ENCODE measurements at places on chromosomes 5 and 9. TPM values are rescaled to one million over a fixed set of nuclear protein-coding genes. Genes with fewer than 3 reads are reported as not detected.
A peak's percentile ranks its signal among the peaks of the same experiment; 100 is the strongest.

- DNase-seq = no peak
Measured at GRCh38 chr5:6875376-6875775, 162.1 kb downstream of the TENT4A start.

GRCh38 chr5:131171276-131171810 is 599 bp downstream of the LYRM7 start:
- DNase-seq = no peak

- DNase-seq = no peak
Measured at GRCh38 chr5:58273711-58274110, 186.2 kb downstream of the PLK2 start.

GRCh38 chr5:64147849-64148441 is 17.7 kb upstream of the RNF180 start:
- DNase-seq = peak; percentile 84

BHMT2 gene
- total RNA-seq = 19.6 TPM

DNA sequence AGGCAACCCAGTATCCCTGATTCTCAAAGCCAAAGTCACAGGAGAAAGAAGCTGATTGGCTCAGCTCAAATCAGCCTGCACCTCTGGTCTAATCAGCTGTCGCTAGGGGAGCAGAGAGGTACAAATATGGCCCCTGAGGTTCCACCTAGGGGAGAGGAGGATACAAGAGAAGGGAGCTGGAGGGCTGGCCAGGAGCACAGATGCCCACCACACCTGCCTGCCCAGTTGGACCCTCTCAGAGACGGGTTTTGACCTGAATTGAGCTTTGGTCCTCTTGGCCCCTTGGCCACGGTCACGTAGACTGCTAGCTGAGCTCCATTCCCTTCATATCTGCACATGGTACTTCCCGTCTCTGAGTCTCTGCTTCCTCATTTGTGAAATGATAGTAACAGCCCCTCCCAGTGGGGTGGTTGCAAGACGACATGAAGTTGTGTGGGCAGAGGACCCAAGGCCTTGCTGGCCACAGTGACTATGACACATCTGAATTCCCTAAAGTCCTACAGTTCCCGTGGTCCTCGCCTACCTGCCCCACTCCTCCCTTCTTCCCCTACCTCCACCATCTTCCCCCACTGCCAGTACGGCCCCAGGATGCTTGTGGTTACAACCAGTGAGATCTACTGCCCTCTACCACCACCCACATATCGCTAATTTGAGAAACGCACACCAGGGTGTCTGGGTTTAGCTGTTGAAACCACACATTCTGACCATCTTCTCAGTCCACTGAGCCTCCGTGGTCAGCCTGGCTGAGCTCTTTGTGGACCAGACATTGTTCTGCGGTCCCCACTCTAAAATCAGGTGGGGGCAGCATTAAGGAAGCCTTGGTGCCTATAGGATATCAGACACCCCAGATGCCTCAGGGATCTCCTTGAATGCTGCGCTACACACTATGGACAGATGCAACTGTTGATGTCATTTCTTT is 60.3 kb upstream of the NEK6 start:
- no peak for DNase-seq

DNA sequence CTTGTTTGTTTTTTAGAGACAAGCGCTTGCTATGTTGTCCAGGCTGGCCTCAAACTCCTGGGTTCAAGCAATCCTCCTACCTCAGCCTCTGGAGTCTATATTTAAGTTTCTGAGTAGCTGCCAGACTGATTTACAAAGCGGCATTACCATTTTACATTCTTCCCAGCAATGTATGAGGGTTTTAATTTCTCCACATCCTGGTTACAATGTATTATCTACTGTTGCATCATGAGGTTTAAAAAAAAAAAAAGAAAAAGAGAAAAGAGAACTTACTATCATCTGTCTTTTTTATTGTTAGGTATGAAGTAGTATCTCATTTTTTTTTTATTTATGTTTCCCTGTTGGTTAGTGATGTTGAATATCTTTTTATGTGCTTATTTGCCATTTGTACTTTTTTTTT is 18.9 kb upstream of the CLINT1 start:
- DNase-seq = no peak

GRCh38 chr5:5980538-5980895 is 397.8 kb downstream of the MED10 start:
- no peak for DNase-seq

- DNase-seq = no peak
Measured at GRCh38 chr5:133364936-133365707, 247.2 kb downstream of the FSTL4 start.

GRCh38 chr5:447501-447900 is 4.5 kb downstream of the EXOC3 start:
- DNase-seq = no peak

ZDHHC11 gene
- 19.3 TPM for total RNA-seq

DNA sequence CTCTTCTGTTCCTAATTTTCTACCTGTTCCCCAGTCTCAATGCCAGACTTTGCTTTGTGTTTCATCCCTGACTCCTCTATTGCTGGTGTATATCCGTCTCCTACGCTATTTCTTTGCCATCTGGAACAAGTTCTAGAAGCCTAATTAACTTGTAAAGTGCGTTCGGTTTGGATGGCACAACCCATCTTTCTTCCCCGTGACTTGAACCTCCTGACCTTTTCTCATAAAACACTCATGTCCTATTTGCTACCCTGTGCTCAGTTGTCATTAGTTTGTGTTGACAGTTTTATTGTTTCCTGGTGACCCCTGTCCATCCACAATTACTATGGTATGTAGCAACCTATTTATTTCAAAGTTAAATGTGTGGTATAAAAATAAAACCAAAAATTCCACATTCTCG is 323.5 kb downstream of the TLE4 start:
- DNase-seq = no peak

PCDHB9 gene
- total RNA-seq = 1.9 TPM

- no peak for DNase-seq
Measured at GRCh38 chr9:134185536-134186011, 21.2 kb upstream of the RNU6ATAC start.

DYNC2I2 gene
- 13.5 TPM for total RNA-seq

CCDC192 gene
- not detected for total RNA-seq

DNA sequence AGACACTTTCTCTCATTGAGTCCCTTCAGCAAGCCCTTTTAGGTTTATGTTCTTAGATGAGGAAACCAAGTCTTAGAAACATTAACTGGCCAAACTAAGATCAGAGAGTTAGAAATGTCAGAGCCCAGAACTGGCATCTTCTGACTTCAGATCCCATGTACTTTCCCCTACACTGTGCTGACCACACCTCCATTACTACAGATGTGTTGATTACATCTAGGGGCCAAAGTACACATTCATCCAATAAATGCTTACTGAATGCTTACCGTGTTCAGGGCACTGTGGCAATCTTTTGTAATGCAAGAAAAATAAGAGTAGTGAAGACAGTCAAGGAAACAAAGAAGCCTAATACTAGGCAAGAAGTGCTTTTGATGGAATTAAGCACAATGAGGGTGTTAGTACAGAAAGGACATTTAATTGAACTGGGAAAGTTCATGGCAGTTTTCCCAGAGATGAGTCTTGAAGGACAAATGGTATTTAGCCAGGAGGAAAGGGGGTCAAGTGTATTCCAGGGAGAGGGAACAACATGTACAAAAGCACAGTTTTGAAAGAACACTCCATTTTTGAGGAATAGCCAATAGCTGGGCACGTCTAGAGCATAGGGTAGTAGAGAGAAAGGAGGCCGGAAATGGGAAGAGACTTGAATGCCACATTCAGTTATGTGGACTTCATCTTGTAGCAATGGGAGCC is 89.7 kb upstream of the CDKN2B start:
- no peak for DNase-seq

- peak; percentile 73 for DNase-seq
Measured at GRCh38 chr5:172585114-172585513, 55.9 kb upstream of the NEURL1B start.

DNA sequence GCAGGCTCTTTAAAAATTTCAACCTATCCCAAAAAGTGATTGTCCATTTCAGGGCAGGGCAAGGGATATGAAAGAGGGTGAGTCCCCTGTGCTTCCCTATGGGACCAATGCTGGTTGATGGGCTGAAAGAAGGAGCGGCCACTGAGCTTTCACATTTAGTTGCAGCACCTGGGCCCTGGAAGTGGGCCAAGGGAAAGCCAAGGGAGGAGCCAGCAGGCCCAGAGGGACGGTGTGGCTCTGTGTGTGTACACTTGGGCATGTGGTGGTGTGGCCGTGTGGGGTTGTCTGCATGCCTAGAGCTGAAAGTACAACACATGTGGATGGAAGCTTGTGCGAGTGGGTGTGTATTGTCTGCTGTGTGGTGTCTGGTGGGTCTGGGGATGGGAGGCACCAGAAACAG is 14.0 kb upstream of the PSMD5 start:
- peak; percentile 47 for DNase-seq

ARL10 gene
- total RNA-seq = 9.0 TPM

IQGAP2 gene
- 6.5 TPM for total RNA-seq

DNA sequence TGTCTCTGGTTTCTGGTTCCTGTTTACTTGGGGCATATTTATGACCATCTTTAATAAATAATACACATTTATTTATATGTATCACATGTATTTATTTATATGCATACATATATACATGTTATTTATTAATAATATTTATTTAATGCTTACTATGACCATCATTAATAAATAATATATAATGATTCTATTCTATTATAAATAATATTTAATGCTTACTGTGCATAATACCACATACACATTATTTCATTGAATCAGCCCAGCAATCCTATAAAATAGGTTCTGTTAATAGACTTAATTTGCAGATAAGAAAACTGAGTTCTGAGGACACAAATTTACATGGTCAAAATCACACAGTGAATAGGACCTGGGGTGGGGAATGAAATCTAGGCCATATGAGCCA is 24.2 kb downstream of the ACTBL2 start:
- no peak for DNase-seq

DNA sequence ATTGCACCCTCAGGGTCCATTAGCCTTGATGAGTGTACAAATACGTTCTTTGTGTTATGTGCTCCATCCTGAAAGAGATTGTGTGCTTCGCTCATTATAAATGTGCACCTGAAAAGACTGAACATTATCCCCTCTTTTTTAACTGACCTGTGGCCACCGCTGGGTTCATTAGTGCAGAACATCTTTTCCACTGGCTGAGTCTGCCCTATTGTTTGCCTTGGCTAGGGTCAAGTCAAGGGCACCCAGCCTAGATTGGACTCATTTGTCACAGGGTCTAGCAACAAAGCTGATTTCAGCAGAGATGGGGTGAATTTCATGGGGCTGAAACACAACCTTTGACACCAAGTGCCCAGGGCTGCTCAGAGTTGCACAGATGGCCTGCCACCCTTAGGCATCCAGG is 764.1 kb upstream of the ARRDC3 start:
- DNase-seq = no peak

DNA sequence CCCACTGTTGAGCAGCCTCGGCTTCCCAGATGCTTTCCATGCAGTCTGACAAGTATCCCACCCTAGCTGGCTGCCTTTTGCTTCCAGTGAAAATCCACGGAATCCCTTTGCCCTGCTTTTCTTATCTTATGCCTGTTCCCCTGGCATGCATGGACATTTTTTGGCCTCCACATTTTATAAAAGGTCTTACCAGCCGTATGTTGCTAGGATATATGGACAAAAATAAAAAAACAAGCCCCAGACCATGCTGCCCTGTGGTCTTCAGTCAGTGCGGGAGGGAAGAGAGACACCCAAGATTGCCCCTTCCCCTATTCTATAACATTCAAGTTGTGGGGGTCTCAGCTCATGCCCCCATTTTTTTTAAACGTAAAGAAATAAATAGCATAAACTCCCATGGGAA is 129.6 kb downstream of the COL23A1 start:
- DNase-seq = no peak

DNA sequence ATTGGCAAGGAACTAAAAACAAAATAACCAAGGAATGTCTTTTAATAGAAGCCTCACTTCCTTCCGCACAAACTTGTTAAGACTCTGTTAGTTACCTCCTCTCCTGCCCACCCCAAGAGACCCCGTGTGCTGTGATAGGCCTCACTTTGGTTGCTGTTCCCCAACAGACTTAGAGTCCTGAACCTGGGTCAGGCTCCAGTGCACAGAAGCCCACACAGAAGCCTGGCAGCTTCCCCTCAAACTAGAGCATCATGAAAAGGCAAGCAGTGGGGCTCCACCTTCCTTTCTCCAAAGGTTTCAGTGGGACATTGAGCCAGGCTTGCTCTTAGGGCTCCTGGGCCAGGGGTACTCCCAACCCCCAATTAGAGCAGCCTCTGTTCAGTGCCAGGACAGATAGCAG is 230.5 kb downstream of the ESM1 start:
- no peak for DNase-seq

HRH2 gene
- total RNA-seq = 37.5 TPM

DNA sequence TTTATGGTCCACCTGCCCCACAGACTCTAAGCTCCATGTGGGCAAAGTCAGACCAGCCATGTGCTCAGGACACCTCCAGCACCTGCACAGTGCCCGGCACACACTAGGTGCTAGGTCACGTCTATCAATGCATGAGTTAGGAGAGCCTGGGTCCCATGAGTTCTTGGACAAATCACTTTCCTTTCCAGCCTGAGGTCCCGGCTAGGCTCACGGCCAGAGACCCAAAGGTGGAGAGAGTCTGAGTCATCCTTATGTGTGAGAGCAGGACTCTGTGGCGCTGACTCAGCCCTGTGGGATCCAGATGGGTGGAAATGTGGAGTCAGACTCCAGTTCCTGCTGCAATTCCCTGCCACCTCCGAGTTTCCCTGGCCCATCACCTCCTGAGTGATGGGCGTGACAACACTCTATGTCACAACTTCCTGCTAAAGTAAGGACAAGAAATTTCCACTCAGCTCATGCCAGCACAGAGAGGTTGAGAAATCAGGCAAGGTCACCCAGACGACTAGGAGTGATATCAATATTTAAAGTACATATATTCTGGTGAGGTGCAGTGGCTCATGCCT is 2.5 kb upstream of the ST6GALNAC4 start:
- DNase-seq = peak; percentile 95

CYLC2 gene
- not detected for total RNA-seq

DNA sequence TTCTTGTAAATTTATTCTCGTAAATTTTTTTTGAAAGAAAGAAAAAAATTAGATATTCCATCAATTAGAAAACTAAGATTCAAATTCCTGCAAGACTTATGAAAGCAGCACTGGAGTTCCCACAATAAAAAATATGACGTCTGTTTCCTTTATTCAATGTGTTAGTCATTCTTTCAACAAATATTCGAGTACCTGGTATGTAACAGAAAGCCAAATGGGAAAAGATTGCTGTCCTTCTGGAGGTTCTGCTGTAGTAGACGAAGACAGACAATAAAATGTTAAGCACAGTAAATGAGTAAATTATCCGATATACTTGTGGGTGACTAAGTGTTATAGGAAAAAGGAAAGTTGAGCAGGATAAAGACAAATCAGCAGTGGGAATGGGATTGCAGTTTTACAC is 92.2 kb downstream of the ADAMTSL1 start:
- no peak for DNase-seq

GRCh38 chr5:171426266-171426665 is 6.8 kb downstream of the FGF18 start:
- DNase-seq = no peak

Measured in right cardiac atrium (tissue), 5 donors.